ENCODE measurements at places on chromosomes 16 and 17. TPM values are rescaled to one million over a fixed set of nuclear protein-coding genes. Genes with fewer than 3 reads are reported as not detected.

DNA sequence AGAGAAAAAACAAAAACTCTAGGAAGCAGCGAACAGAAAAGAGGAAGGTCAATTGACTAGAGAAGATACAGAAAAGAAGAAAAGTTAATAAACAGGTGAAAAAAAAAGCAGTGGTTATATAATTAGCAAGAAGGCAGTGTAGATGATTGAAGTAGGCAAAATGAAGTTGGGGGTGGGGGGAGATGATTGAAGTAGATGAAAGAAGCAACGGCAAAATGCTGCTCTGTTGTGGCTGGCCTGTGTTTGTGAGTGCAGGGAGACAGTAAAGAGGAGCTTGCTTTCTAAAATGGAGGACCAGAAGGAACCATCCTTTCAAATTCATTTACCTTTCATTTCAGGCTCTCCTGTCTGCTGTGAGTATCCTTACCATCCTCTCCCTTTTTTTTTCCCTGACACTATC, 3.6 kb downstream of the EVI2B start:
- no peak overlapping the region for H3K27ac ChIP-seq
- no peaks in the 10 kb centered on the region for H3K36me3 ChIP-seq
- no peaks in the 10 kb centered on the region for H3K27me3 ChIP-seq

DNA sequence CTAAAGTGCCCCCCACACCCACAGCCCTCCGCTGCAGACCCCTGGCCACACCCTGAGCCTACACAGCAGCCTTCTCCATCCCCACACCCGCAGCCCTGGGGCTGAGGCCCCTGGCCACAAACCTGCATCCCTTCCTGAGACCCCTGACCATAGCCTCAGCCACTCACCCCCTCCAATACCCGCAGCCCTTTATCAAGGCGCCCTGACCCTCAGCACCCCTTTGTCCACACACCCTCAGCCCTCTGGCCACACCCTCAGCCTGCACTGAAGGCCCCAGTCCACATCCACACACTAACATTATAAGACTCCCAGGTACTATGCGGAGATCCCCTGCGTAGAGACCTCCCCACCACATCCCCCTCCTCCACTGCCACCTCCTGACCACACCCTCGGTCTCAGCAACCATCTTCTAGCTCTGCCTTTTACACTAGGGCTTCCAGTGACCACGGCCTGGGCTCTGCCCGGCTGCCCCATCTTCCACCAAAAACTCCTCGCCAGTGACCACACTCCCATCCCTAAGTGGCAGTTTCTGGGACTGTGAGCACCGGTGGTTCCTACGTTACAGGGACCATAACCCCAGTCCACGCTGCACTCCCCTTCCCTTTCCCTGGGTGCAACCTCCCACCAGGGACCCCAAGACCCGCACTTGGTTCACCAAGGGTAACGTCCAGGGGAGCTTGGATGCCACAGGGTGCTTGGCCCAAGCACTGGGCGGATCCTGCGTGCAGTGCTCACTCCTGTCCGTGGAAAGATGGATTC, 818 bp downstream of the TPPP3 start:
- peak overlapping the region; percentile 57 for H3K4me3 ChIP-seq
- H3K27me3 ChIP-seq, result no peaks in the 10 kb centered on the region
- H3K36me3 ChIP-seq, result no peaks in the 10 kb centered on the region
- DNase-seq, result no peak
- peak overlapping the region; percentile 68 for H3K27ac ChIP-seq

The PIRT gene
- not detected for total RNA-seq

GRCh38 chr16:66337463-66338188, 28.9 kb upstream of the CDH5 start:
- H3K27me3 ChIP-seq, result peaks cover 5% of the 10 kb centered on the region
- H3K36me3 ChIP-seq, result no peaks in the 10 kb centered on the region
- no peak overlapping the region for H3K4me3 ChIP-seq
- H3K4me1 ChIP-seq, result no peaks in the 10 kb centered on the region
- no peak overlapping the region for H3K27ac ChIP-seq

DNA sequence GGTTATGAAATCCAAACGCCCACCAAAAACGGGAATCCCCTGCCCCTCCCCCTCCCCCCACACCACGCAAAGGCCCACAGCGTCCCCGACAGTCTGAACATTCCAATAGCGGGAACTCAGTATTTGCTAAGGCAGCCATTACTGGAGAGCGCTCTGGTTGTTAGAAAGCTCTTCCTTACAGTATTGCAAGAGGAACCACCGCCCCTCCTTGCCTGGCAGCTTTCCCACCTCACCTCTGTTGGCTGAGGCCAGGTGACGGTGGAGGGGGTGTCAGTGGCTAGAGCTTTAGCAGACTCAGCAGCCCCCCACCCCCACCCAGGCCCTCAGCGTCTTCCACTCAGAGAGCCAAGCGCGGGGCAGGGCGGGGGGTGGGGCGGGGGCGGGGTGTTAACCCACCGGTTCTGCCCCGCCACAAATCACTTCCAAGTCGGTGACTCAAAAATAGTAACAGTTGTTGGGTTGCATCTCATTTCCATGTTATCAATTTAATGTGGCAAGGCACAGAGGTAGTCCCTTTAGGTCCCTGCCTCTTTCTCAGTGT, 2.2 kb upstream of the PLEKHH3 start:
- no peaks in the 10 kb centered on the region for H3K36me3 ChIP-seq
- H3K4me3 ChIP-seq, result peak overlapping the region; percentile 70
- H3K27ac ChIP-seq, result peak overlapping the region; percentile 93
- no peaks in the 10 kb centered on the region for H3K27me3 ChIP-seq

GRCh38 chr17:59366040-59366757, 34.7 kb downstream of the YPEL2 start:
- H3K36me3 ChIP-seq, result no peaks in the 10 kb centered on the region
- H3K27ac ChIP-seq, result peak overlapping the region; percentile 97
- DNase-seq, result no peak
- H3K27me3 ChIP-seq, result no peaks in the 10 kb centered on the region
- peaks cover 100% of the 10 kb centered on the region for H3K4me1 ChIP-seq

DNA sequence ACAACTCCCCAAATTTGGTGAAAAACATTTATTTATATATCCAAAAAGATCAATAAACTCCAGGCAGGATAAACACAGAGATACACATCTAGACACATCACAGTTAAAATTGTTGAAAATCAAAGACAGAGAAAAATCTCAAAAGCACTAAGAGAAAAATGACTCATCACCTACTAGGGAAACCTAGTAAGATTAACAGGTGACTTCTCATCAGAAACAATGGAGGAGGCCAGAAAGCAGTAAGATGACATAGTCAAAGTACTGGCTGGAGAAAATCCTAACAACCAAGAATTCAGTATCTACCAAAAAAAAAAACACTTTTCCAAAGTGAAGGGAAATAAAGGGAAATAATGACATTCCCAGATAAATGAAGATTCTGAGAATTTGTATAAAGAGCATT, 33.8 kb downstream of the ULK2 start:
- H3K4me1 ChIP-seq, result no peaks in the 10 kb centered on the region
- no peak for DNase-seq
- H3K27ac ChIP-seq, result no peak overlapping the region
- H3K36me3 ChIP-seq, result no peaks in the 10 kb centered on the region
- H3K27me3 ChIP-seq, result no peaks in the 10 kb centered on the region
- no peak overlapping the region for H3K4me3 ChIP-seq

The PYDC1 gene
- not detected for total RNA-seq

DNA sequence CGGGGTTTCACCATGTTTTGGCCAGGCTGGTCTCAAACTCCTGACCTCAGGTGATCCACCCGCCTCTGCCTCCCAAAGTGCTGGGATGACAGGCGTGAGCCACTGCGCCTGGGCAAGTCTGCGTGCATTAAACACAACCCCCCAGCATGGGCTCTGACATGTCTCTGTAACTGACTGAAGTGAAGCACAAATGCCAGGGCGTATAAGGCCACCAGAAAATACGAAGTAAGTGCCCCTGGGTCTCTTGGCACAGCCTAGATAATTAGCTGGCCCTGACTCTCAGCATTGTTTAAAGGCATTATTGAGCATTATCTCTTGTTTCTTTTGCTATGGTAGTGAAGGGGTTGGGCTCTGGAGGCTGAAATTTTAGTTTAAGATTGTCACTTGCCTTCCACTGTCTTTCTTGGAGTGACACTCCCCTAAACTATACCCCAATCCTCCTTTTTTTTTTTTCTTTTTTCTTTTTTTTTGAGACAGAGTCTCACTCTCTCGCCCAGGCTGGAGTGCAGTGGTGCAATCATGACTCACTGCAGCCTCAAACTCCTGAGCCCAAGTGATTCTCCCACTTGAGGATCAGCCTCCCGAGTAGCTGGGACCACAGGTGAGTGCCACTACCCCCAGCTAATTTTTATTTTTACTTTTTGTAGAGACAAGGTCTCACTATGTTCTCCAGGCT, 8.2 kb upstream of the SEC14L1 start:
- no peak for DNase-seq
- H3K4me1 ChIP-seq, result peaks cover 53% of the 10 kb centered on the region
- H3K27me3 ChIP-seq, result no peaks in the 10 kb centered on the region
- peak overlapping the region; percentile 82 for H3K27ac ChIP-seq

DNA sequence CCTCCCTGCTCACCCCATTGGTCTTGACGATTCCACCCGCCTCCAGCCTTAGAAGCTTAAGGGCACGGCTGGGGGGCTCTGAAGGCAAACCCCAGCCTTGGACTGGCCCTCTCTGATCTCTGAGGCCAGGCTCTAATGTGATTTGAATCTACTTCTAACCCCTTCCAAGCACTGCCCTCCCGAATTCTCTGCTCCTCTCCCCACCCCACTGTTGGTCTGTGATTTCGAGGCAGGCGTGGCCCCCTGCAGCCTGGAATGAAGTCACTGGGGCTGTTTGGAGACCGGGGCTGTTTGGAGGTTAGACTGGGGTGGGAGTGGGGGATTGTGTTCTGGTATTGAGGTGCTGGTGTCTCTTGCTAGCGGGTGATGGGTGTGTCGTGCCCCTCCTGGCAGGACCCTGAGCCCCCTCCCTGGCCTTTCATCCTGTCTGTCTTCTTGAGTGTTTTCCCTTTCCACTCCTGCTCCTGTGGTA, 2.2 kb downstream of the GRB7 start:
- H3K4me1 ChIP-seq, result peaks cover 22% of the 10 kb centered on the region
- H3K27me3 ChIP-seq, result peaks cover 57% of the 10 kb centered on the region
- H3K36me3 ChIP-seq, result no peaks in the 10 kb centered on the region
- no peak overlapping the region for H3K27ac ChIP-seq

GRCh38 chr16:57757326-57757786, 21.8 kb downstream of the KATNB1 start:
- peak overlapping the region; percentile 46 for H3K27ac ChIP-seq
- H3K27me3 ChIP-seq, result no peaks in the 10 kb centered on the region
- no peak overlapping the region for H3K4me3 ChIP-seq

The NHERF2 gene
- total RNA-seq, result 81.4 TPM

- no peak overlapping the region for H3K4me3 ChIP-seq
- H3K27ac ChIP-seq, result no peak overlapping the region
- no peaks in the 10 kb centered on the region for H3K36me3 ChIP-seq
- no peaks in the 10 kb centered on the region for H3K27me3 ChIP-seq
Measured at GRCh38 chr17:48131216-48131824, 23.8 kb downstream of the SNX11 start.

The CRISPLD2 gene
- 41.4 TPM for total RNA-seq

DNA sequence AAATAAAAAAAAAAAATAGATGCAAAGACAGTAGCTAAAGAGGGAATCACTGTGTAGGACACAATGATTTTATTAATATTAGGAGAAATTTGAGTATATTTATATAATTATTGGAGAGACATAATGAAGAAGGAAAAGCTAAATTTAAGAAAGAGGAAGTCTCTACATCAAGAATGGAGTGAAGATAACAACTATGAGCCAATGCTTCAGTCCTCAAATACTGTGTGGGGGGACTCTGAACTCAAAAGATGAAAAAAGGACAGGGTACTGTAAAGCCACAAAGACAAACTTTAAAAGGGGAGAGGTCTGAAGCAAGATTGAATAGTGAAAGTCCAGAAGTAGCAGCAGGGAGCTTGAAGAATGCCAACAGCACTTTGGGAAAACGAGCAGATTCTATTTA, 44.7 kb downstream of the SKAP1 start:
- H3K4me3 ChIP-seq, result no peak overlapping the region
- H3K27ac ChIP-seq, result no peak overlapping the region
- DNase-seq, result no peak
- no peaks in the 10 kb centered on the region for H3K4me1 ChIP-seq

DNA sequence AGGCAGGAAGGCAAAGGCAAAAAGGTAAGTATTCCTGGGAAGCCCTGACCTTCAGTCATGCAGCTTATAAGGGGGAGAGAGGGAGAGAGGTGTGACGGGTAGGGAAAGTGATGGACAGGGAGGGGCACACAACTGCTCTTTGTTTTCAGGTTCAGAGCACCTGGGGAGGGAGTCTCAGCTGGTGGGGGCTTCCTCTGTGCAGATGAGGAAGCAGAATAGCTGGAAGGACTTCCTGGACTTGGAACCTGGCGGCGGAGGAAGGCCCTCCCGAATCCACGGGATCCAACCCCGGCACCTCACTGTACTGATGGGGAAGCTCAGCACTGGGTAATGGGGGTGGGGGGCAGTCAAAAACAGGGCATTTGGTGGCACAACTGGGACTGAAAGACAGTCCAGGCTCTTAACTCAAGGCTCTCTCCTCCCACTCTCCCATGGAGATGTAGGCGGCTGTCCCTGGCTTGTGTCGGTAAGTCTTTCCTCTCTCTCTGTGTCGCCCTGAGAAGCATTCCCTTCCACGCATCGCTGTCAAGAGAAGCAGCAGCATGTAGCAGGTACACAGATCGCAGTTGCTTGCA, 11.9 kb upstream of the PITPNM3 start:
- no peak overlapping the region for H3K27ac ChIP-seq
- H3K36me3 ChIP-seq, result no peaks in the 10 kb centered on the region
- no peaks in the 10 kb centered on the region for H3K4me1 ChIP-seq
- DNase-seq, result no peak

DNA sequence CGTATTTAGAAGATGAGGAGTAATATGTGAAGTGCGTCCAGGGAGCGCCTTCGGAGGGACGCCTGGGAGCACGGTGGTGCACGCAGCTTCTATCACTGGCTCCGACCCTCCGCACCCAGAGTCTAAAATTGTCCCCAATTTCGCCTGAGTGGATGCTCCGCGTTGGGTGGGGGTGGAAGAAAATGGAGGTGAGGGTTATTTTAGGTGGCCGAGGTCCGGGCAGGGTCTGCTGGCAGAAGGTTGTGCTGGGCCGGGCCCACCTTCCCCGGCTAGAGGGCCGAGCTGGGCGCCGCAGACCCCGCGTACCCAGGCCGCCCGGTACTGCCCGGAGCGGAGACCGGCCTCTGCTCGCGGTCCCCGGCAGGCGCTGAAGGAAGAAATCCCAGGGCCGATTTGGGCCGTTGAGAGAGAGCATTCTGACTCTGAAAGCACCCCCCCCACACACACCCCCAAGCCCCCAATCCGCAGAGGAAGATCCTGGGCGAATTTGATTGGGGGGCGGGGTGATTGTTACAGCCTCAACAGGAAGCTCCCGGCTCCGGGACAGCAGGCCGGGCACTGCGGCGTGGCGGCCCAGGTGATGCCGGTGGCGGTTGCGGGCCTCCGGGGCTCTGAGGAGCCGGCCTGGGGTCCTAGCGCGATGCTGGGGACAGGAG, 3.0 kb downstream of the BAHCC1 start:
- peak overlapping the region; percentile 84 for H3K4me3 ChIP-seq
- peaks cover 32% of the 10 kb centered on the region for H3K4me1 ChIP-seq
- no peaks in the 10 kb centered on the region for H3K36me3 ChIP-seq
- no peak for DNase-seq
- H3K27ac ChIP-seq, result peak overlapping the region; percentile 99
- H3K27me3 ChIP-seq, result no peaks in the 10 kb centered on the region

Data from gastrocnemius medialis (tissue), 4 donors.